ENCODE measurements at places on chromosomes 12 and 14.

- no peak for DNase-seq
Measured at GRCh38 chr12:66103016-66103913, 27.3 kb downstream of the LLPH start.

DNA sequence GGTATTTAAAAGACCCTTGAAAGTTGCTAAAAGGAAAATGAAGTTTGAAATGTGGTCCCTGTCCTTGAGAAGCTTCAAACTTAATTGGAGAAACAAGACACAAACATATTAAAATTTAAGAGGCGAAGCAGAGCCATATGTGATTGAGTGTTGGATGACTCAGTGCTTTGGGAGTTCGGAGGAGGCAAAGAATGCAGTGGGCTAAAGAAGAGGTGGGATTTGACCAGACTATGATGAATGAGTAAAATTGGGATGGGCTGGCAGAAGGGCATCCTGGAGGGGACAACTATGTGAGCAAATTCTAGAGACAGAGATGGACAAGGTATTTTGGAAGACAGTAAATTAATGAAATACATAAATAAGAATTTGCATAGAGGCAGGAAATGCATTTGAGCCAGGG is 358.6 kb downstream of the EGLN3 start:
- DNase-seq: no peak

DNA sequence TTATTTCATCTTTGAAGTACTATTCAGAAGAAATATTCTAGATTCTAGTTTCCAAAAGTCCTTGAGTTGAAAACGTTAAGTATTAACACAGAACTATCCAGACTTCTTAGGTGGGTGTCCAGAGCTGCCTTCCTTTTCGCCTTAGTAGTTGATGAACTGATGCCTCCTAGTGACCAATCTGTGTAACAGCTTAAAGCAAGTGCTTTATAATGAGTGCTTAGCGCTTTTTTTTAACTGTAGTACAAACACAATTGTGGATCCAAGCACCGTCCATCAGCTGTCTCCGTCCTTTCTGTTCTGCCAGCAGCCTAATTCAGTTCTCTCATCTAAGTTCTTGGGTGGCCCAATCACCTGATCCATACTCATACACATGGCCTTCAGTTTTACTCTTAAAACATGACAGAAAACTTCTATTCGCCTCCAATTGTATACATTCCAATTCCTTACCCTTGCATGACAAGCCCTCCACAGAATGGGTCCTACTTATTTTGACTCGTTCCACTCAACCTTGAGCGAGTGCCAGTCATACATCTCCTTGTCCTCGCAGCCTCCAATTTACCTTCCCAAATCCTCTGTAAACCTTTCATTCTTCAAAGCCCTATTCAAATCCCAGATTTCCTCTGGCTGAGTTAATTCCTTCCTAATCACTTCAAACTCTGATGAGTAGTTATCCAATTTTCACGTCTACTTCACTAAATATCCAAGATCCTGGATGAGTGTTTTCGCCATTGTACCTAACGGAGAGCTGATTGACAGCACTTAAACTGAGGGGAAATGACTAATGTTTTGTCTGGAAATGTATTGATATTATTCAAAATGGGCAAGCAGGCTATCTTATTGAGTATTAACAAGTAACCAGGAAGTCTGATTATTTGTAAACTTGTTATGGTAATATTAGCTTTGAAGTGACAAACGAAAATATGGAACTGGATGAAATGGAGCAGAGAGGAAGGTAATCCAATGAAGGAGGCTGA is 5.8 kb upstream of the PHLDA1 start:
- peak; percentile 67 for DNase-seq

DNA sequence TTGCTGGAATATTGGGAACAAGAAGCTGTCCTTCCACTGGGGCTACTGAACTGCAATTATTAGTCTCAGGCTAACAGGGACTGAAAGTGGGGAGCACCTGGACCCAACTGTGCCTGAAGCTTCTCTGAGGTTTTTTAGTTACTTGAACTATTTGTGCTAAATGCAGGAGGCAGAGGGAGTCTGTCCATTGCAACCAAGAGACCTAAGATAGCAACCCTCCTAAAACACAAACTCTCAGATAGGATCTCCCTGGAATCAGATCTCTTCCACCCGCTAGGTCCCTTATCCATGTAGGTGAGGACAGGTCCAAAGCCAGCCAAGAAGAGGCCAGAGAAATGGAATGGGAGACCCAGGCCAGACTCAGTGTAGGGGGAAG is 58.1 kb downstream of the NCOR2 start:
- no peak for DNase-seq

- DNase-seq: no peak
Measured at GRCh38 chr12:24573621-24574020, 375.3 kb downstream of the BCAT1 start.

DNA sequence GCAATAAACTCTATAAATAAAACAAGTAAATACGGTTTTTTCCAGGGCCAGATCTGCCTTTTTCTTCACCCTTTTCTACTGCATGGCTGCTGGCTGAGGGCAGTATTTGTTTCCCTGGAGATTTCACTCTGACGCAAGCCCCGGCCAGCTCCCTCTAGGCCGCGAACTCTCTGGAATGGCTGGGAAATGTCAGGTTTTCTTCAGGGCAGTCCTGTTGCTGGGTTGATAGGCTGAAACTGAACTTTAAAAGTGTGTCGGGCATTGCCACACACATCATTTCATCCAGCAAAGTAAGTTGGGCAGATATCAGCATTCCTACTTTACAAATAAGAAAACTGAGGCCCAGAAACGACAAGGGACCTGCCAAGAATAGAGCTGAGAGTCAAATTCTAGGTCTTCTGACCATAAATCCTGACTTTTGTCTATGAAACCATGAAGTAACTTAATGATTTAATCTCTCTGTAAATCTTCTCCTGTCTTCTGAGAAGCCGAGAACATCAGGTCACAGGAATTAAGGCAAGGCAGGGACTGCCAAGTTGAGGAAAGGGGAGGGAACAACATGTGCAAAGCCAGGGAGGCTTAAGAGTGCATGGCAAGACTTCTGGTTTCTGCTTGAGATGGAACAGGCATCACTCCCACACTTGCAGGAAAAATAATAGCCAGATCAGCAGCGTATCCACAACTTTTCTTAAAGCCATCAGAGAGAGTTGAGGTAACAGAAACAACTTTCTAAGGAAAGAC is 205.0 kb upstream of the CCDC196 start:
- no peak for DNase-seq

DNA sequence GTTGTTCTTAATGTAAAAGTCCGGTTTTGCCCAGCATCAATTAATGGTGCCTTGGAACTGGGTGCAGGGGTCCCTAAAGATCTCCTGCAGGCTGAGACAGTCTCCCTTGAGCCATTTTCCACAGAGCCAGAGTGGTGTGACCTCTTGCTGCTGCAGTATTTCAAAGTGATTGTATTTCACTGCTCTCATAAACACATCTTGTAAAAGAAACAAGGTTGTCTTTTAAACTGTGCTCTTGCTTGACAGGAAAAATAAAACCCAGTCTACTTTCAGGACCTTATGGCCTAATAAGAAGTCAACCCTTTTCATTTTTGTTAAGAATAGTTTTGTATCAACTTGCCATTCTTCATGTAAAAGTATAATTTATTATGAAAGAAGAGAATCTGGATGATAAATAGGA is 44.7 kb downstream of the TMEM117 start:
- DNase-seq: no peak

DNA sequence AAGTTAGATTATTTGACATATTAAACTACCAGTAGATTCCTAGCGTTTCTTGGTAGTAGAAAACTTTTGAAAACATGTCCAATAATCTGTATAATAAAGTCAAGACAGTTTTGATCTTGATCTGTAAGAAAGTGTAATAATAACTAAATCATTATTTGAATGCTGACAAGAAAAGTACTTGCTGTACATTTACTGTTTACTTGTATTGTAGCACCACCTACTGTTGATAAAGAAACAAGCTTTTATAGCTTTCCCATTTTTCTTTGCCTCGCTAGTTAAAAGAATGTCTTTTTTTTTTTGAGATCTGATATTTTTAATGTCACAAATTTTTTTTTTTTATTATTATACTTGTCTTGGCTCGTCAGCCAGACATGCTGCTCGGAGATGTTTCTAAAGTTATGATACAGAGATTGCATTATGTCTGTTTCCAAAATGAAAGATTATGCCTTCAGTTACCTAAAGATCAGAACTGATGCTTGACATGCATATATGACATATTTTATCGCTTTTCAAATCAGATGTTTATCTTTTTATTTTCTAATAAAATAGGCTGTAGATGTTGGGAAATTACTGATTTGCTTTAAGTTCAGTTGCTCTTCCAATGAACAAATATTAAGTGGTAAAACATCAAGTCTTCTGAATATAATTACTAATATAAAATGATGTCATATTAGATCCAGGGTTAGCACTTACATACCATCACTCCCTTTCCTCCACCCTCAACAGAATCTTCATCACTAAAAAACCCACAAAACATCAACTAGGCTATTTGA is 140.5 kb downstream of the AKAP6 start:
- DNase-seq: no peak

DNA sequence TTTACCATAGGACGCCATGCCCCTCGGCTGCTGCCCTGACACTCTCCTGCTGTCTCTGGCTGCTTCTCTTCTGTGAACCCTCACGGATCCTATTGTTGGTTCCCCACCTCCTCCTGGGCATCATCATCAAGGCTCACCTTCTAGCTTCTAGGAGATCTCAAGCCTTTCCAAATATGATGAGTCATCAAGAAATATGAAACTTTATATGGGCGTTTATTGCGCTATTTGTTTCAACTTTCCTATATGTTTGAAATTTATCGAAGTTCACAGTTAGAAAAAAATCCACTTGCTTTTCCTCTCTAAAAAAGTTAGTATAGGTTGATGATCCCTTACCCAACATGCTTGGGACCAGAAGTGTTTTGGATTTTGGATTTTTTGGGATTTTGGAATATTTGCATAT is 2.8 kb upstream of the CRADD start:
- no peak for DNase-seq

DNA sequence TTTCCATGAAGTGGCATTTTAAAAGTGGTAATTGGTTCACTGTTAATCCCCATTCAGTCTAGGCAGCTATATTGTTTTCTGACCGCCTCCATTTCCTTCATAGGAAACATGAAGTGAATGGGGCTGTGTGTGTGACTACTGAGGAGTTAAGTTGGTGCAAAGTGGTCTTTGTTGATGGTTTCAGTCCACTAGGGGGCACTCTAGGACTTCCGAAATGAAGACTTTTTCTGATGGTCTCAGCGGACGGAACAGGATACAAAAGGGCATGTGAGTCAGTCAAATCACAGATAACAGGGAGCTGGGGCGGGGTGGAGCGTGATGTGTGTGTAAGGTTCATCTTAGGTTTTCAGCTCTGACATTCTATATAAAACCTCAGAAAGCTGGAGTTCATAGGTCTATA is 240.1 kb upstream of the OR4E1 start:
- peak; percentile 1 for DNase-seq

GRCh38 chr14:20798318-20798717 is 4.3 kb downstream of the RNASE1 start:
- DNase-seq: no peak

DNA sequence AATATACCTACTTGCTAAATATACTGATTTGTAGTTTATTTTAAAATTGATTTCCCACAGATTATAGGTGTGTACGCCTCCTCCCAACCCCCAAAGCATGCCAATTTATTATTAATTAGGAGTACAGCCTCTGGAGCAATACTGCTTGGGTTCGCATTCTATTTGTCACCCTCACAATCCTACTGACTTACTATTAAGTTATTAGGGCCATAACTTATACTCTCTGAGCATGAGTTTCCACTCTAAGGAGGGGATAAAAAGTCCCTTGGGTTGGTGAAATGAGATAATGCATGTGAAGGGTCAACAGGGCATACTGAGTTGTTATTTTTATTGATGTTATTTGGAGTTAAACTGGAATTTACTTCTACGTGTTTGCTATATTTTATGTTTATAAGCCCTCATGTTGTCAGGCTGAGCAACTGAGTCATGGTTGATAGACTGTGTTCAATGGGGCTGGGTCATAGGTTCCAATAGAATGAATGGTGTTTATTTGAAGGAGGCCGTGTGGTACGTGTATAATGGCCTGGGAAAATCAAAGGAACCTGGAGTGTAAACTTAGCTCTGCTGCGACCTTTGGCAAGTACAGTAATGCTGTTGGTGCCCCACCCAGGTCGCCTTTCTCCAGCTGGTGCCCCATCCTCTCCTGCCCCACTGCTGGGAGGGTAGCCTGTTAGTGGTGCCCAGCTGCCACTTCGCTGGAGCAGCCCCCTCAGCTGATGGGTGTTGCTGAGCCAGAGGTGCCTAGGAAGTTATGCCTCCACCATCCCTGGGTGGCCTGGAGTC is 99.3 kb upstream of the PTPRB start:
- DNase-seq: no peak

- DNase-seq: no peak
Measured at GRCh38 chr12:68815928-68816800, 8.2 kb downstream of the MDM2 start.

DNA sequence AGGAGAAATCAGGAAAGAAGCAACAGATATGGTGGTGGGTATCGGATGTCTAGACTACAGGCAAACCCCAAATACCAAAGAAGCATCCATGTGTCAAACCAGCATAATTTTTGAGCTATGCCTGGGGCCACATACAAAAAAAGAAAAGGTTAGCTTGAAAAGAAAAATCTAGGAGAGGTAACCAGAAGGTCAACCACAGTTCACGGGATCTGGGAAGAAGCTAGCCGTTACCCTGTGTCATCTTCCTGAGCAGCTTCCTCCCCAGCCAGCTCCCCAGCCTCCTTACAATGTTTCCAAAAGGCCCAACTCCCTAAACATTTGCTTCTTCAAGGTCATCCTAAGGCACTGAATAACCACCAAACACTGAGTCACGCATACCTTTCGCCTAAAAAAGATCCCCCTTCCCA is 3.1 kb downstream of the SINHCAF start:
- DNase-seq: no peak

DNA sequence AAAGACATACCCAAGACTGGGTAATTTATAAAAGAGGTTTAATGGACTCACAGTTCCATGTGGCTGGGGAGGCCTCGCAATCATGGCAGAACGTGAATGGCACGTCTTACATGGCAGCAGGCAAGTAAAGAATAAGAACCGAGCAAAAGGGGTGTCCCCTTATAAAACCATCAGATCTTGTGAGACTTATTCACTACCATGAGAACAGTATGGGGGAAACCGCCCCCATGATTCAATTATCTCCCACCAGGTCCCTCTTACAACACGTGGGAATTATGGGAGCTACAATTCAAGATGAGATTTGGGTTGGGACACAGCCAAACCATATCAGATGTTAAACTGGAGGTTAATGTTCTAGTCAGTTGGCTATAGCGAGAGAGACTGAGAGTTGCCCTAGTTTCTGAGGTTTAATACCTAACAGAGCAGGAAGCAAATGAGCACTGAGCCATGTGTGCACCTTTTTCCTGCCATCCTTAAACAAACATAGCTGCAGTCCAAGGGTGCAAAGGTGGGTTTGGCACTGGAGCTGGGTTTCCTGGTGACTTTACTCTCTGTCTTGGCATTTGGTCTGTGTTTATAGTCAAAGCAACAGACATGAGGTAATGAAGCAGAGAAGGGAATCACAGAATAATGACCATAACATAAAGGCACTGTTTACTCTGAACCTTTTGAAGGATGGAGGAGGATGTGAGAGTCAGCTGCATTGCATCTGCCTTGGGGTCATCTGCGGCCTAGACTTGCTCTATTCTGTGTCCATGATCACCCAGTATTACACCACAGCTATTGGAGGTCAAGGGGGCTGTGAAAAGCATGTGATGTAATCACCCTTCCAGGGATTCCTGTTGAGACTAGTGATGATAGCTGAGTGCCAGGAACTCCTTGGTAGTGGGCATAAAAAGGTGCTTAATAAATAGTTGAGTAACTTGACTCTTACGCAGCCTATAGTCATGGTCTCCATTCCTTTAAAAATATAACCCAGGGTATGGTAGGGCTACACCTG is 83.6 kb upstream of the USP44 start:
- peak; percentile 82 for DNase-seq

GRCh38 chr12:120228041-120228290 is 27.1 kb upstream of the RPLP0 start:
- DNase-seq: no peak

- DNase-seq: no peak
Measured at GRCh38 chr12:124403273-124403672, 108.4 kb downstream of the RFLNA start.

Data from AG04450 (cell line).